ENCODE measurements at places on chromosomes 16 and 17. TPM values are rescaled to one million over a fixed set of nuclear protein-coding genes. Genes with fewer than 3 reads are reported as not detected.

YPEL2 gene
- 13.8 TPM for total RNA-seq

PPP1R27 gene
- total RNA-seq: not detected

CFAP119 gene
- total RNA-seq: 10.9 TPM

DNA sequence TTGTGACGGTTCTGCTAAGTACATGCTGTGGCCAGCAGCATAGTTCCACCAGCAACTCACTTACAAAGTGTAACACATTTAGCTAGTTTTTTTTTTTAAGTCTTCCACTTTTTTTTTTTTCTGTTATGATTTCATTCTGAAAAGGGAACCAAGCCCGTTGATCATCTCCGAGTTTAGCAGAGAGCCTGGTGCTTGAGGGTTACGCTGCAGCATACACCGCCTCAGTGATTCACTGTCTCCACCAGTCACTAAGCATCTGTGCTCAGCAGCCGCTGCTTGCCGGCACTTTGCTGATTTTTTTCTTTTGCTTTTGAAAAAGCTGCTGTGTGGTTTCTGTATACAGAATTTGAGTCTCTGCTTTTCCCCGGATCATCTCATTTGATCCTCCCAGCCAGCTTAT is 194.5 kb upstream of the CDH13 start:
- H3K27me3 ChIP-seq: no peaks in the 10 kb centered on the region
- H3K27ac ChIP-seq: no peak overlapping the region
- no peaks in the 10 kb centered on the region for H3K36me3 ChIP-seq
- DNase-seq: no peak
- no peak overlapping the region for H3K4me3 ChIP-seq
- no peaks in the 10 kb centered on the region for H3K4me1 ChIP-seq
